ENCODE measurements at places on chromosomes 1 and 21.

DNA sequence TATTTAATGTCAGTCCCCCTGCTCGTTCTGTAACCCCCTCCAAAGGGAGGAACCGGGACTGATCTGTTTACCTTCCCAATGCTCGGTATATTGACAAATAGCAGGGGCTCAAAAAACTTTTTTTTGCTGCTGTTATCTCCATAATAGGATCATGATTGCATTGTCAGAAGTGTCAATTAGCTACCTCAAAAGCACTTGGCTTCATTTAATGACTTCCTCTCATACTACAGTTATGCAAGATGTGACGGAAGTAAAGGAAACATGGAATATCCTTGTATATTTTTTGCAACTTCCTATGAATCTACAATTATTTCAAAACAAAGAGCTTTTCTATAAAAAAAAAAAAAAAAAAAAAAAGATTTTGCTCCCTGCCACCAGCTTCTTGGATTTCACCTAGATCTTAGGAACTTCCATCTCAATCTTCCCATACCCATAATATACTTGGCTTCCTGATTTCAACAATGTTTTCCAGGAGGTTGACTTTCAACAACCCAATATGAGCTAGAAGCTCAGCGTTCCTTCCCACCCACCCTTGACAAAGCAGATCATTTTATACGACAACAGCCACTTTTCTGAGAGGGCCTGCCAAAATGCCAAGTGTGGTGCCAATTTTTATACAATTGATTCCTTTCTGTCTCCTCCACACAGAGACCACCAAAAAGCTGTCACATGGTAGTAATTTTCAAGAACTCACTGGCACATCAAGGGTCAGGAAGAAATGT is 71.7 kb downstream of the SETD4 start:
- no peak for DNase-seq

- DNase-seq, result no peak
Observed at GRCh38 chr1:3332043-3332442, 122.4 kb upstream of the ARHGEF16 start.

- no peak for DNase-seq
Observed at GRCh38 chr1:235056937-235057336, 71.7 kb downstream of the TOMM20 start.

- no peak for DNase-seq
Observed at GRCh38 chr1:26094076-26094669, 17.5 kb upstream of the PDIK1L start.

GRCh38 chr1:240101306-240101705 is 9.6 kb downstream of the FMN2 start:
- no peak for DNase-seq

DNA sequence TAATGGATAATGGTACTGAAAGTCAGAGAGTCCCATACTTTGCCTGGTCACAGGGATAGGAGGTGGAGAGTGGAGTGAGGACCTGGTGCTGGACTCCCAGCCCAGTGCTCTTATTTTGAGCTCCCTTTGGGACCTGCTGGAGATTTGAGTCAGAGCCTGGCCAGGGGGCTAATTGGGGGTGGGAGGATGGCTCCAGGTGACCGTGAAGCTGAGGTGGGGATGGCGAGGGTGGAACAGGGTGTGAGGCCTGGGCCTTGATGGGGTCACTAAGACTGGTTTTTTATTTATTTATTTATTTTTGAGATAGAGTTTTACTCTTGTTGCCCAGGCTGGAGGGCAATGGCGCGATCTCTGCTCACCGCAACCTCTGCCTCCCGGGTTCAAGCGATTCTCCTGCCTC is 17.8 kb downstream of the AMPD2 start:
- DNase-seq, result no peak

GRCh38 chr1:105865546-105865945 is 1190.9 kb upstream of the PRMT6 start:
- DNase-seq, result no peak

DNA sequence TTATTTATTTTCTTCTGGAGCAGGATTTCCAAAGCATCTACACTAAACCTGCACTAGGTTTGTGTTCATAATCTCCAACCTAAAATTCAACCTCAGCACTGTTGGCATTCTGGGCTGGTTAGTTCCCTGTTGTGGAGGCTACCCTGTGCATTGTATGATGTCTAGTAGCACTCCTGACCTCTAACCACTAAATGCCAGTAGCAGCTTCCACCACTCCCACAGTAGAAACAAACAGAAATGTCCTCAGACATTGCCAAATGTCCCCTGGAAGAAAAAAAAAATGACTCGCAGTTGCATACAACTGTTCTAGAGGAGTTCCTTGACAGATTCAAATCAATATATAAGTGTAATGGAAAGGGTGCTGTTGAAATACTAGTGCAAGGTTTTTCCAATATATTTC is 18.9 kb downstream of the GRIK1 start:
- no peak for DNase-seq

DNA sequence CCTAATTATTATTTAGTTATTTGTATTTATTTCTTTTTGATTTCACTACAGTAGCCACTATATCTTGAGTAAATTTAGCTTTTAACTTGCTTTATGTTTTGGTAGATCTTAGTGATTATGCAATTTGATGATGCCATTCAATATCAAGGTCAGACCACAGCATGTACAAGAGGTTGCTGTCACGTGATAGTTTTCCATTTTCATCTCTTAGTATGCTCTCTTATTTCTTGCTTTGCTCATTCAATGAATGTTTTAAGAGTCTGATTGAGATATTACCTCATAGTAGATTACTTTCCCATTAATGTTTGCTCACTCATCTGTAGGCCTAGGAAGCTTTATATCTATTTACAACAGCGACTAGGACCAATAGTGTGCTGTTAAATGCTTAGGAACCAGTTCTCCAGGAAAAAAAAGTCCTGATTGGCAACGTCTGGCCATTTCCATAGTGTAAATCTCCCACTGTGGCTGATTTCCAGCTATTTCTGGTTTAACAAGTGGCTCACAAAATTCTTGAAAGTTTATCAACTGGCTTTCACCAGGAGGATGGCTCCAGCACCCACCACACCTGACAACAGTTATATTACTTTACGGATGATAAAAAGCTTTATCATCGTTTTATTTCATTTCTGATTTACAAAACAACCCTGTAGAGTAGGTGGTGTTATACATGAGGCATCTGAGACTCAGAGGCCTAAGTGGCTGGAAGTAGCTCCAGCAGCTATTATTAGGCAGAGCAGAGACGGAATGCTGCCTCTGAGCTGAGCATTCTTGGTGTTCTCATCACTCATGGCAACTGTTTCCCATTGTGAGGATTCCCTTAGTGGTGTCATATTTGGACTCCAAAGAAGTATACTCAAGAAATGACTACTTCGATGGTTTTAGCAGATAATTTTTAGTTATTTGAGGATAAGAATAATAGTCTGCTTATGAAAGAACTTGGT is 235.2 kb downstream of the DISC1 start:
- DNase-seq, result no peak

DNA sequence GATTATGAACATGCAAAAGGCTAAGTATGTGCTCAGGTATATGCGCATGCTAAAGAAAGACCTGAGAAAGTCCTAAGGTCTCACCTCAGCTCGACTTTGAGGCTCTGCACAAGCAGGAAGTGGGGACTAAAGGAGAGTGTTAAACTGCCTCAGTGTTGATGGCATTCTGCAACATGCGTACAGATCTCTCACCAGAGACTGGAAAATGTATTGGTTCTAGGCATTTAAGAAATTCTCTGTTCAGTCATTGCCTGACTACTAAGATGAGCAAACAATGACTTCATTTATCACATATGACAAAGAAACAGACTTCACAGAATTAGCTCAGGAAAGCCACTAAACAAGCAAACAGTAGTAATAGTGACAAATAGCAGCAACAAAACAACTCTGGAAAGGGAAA is 90.8 kb downstream of the USH2A start:
- no peak for DNase-seq

DNA sequence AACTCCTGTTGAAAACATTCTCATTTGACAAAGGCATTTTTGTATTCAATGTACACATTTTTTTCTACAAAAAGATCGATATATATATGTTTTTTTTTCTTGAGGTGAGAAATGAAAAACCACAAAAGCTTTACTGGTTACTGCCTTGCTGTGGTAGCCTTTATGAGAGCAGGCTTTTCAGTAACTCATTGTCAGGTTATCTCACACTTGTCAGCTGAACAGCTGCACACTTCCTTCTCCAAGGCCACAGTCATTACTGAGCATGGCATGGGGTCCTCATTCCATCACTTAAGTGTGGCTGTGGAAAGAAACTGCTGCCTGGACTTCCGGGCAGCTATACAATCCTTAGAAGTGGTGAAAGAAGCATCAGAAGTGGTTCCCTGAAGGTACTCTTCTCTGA is 169.3 kb upstream of the ZP4 start:
- DNase-seq, result no peak

- DNase-seq, result peak; percentile 39
Observed at GRCh38 chr1:203273869-203274602, 31.3 kb upstream of the BTG2 start.

- no peak for DNase-seq
Observed at GRCh38 chr1:107512836-107513235, 372.0 kb downstream of the NTNG1 start.

GRCh38 chr1:79283451-79283850 is 276.9 kb upstream of the ADGRL4 start:
- DNase-seq, result no peak

GRCh38 chr1:117579221-117579906 is 26.5 kb upstream of the TENT5C start:
- DNase-seq, result no peak

DNA sequence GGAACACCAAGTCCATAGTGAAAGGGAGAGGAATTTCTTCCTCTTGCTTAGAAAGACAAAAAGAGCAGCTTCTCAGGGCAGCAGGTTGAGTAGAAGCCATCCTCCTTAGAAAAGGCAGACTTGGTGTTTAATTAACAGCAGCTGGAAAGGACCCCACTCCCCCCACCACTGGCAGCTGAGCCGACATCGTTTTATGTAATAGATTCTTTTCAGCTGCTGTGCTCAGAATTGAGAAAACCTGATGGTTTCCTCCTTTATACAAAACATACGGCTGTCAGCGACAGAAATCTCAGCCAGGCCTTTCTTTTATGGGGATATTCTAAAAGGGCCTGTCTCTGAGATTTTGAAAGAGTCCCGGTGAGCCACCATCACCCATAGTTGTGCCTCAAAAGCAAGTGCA is 49.9 kb downstream of the MAN1C1 start:
- DNase-seq, result no peak

DNA sequence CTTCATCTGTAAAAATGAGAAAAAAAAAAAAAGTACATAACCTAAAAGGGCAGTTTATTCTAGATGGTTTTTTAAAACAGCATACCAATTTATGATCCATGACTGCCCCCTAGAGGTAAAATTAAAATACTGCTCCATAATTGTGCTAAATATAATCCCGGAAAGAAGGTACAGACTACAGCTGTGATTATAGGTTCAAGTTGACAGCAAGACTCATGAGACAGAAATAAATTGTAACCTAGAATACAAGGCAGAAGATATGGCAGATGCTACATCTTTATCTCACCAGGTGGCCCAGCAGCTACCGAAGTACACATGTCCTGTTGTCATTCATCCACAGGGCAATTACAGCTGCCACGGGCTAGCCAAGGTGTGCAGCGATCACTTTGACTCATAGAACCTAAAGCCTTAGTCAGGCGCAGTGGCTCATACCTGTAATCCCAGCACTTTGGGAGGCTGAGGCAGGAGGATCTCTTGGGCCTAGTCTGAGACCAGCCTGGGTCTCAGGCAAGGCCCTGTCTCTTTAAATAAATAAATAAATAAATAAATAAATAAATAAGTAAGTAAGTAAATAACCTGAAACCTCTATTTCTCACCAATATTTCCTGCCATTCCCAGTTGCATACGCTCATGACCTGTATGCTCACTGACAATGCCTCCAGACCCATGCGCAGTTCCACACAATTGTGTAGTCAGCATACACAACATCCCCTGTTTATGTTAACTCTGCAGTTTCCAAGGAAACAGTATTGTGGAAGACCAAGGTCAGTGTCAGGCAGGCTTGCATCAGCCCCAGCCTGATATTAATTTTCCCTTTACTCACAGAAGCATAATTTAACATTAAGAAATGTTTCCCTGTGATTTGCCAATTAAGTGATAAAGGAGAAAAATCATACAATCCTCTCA is 18.3 kb upstream of the PPIE start:
- peak; percentile 76 for DNase-seq
